SIG-M5 (cell line): ENCODE measurements at places on chromosomes 13 and 19.

DNA sequence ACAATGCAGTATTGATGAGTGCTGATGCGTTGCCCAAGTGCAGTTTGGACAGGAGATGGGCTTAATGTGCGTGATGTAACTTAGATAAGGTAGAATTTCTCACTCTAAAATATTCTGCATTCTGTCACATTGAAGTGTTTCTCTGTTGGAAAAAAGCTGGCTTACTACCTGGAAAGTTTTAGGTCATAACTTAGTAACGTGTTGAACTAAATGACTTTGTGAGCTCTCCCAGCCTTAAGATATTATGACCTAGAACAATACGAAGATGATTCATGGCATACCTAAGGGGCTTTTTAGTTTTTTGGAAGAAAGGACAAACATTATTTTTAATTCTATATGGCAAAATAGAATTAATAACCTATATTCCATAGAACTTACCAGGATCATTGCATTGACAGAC is 9.0 kb downstream of the UFM1 start:
- no peak for DNase-seq

DNA sequence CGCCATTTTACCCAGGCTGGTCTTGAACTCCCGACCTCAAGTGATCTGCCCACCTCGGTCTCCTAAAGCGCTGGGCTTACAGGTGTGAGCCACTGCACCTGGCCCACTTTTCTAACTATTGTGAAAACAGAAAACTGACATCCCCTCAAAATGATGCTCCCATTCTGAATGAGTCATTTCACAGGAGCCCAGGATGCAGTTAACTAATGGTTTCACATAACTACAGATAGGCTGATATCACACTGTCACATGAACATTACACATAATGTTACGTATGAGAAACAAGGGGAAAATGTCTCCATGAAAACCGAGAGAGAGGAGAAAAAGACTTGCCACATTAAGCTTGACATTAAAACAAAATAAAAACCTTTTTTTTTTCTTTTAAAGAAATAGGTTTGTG is 37.5 kb downstream of the N4BP2L2 start:
- no peak for DNase-seq

DNA sequence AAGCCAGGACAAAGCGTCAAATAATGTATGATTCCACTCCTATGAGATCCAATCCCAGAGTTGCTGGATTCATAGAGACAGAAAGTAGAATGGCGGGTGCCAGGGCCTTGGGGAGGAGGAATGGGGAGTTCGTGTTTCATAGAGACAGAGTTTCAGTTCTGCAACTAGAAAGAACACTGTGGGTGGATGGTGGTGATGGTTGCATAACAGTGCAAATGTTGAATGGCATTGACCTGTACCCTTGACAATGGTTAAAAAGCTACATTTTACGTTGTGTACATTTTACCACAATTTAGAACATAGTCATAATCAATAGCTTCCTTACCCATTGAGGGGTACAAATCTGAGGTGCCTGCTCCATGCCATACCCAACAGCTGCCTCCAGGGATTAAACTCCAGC is 33.4 kb downstream of the MBD3L2B start:
- peak; percentile 63 for DNase-seq

DNA sequence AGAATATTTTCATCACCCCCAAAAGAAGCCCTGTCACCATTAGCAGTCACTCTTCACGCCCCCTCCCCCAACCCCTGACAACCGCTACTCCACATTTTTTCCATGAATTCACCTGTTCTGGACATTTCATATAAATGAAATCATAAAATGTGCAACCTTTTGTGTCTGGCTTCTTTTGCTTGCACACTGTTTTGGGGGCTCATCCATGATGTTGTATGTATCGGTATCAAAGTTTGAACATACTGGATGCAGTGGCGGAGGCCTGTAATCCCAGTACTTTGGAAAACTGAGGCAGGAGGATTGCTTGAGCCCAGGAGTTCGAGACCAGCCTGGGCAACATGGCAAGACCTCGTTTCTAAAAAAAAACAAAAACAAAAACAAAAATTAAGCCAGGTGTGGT is 7.2 kb downstream of the GADD45B start:
- DNase-seq, result no peak

GRCh38 chr13:90105849-90106496 is 1241.5 kb upstream of the MIR17HG start:
- DNase-seq, result no peak

GRCh38 chr19:11251650-11252314 is 10.5 kb downstream of the DOCK6 start:
- DNase-seq, result no peak
